Activated CD8-positive, alpha-beta memory T cell treated with anti-CD3 and anti-CD28 coated beads for 4 hours (primary cell): ENCODE measurements at places on chromosomes 2 and 18.

DNA sequence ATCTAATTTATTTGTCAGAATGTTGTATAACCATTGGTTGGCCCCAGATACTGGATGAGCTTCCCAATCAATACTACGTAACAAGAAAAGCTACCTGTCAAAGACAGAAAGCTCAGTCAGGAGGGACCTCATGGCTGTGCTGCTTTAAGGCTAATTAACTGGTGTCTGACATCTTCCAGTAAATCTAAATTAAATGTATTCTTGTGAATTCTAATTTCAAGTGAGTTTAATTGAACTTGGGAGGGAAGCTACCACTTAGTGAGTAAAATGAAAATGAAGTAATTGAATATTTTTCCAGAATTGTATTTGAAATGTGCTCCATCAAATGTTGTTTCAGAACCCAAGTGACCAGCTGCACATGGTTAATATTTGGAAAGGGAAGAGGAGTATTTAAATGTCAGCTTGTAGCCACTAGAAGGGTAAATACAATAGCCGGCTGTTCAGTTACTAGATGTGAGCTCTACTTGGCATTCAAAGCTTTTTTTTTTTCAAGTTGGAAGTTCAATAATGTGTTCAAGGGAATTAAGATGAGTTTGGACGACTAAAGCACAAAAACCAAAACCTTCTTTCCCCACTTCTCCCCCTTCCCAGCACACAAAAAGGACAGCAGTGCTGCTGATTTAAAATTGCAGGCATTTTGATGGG, 62.0 kb downstream of the GPR39 start:
- DNase-seq, result no peak

DNA sequence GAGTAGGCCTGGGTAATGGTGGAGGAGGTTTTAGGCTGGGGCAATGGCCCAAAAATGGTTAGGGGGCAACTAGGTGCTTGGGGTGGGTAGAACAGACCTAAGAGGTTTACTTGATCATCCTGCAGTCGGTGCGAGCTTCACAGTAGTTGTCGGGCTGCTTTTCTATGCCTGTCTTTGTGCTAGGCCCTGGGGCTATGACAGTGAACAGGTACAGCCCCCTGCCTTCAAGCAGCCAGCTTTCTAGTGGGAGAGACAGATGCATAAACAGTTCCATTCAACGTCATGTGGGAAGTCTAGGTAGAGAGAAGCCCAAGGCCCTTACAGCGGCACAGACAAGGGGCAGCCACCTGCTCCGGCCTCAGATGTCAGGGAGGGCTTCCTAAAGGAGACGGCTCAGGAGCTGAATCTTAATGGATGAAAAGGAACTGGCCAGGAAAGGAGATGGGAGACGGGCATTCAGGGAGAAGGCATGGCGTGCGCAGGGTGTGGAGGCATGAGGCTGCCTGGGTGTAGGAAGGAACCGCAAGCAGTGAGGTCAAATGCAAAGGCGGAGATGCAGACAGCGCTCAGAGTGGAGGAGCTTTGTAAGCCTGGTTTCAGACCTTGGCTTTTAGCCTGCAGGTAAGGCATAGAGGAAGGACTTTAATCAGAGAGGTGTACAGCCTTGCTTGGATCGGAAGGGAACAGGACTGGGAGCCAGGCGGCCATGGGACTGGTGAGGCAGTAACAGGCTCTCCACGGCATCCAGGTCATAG, 6.0 kb downstream of the CTIF start:
- no peak for DNase-seq

GRCh38 chr2:163626639-163627109, 109.1 kb downstream of the FIGN start:
- DNase-seq, result no peak

DNA sequence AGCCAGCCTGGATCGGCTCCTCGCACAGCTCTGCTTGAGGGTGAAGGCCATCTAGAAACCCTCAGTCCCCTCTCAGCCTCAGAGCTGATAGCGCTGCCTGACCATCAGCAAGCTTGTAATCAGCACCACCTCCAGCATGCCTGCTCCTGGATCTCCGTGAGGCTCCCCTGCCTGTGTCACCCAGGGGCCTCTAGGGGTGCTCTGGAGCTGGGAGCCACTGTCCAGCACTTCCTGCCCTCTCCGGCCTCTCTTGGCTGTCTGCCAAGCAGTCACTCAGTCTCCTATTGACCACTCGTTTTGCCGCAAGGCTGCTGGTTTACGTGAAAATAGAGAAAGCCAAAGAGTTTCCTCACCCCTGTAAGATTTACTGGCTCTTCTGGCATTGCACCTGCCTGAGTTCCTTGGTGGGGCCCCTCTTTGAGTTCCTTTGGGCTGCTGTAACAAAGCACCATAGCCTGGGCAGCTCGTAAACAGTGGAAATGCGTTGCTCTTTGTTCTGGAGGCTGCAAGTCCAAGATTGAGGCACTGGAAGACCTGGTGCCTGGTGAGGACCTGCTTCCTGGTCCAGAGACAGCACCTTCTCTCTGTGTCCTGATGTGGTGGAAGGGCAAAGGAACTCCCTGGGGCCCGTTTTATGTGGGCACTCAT, 17.9 kb downstream of the CAPN10 start:
- no peak for DNase-seq

GRCh38 chr2:28447943-28448792, 47.7 kb upstream of the PLB1 start:
- no peak for DNase-seq

DNA sequence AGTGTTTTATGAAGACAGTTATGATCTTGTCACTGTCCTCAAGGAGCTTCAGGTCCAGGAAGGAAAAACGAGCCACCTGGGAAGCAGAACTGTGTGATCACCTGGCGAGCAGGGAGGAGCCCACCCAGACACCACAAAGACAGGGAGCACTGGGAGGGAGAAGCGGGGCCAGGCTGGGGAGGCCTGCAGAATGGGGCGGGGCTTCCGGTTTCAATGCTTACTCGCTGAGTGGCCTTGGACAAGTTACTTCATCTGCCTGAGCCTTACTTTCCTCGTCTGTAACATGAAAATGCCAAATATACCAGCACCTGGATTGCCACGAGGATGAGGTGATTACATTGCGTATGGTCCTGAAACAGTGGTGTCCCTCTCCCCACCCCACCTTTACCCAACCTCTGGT, 227.5 kb downstream of the ANKRD30B start:
- no peak for DNase-seq

DNA sequence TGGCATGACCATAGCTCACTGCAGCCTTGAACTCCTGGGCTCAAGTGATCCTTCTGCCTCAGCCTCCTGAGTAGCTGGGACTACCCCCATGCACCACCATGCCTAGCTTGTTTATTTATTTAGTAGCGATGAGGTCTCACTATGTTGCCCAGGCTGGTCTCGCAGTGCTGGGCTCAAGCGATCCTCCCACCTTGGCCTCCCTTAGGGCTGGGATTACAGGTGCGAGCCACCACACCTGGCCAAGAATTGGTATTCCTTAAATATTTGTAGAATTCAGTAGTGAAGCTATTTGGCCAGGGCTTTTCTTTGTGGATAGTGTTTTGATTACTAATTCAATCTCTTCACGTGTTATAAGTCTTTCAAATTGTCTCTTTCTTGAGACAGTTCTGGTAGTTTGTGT, 56.0 kb downstream of the ODC1 start:
- DNase-seq, result no peak

DNA sequence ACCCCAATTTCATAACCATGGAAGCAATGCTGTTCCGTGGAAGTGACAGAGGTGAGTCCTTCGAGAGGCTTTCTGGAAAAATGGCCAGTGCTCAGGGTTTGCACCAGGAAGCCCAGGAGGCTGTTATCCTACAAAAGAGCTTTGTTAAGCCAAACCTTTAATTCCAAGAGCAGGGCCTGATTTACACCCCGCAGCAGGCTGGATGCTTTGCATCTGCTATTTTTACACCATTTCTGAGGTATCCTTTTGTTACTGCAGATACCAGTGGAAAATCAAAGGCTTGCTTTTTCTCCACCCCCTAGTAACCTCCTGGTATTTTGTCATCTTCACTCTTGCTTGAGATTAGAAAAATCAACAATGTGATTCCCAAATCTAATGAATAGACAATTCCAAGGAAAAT, 380.6 kb downstream of the SOX11 start:
- no peak for DNase-seq
